ENCODE measurements at places on chromosomes 5 and 9. TPM values are rescaled to one million over a fixed set of nuclear protein-coding genes. Genes with fewer than 3 reads are reported as not detected.
A peak's percentile ranks its signal among the peaks of the same experiment; 100 is the strongest.

DNA sequence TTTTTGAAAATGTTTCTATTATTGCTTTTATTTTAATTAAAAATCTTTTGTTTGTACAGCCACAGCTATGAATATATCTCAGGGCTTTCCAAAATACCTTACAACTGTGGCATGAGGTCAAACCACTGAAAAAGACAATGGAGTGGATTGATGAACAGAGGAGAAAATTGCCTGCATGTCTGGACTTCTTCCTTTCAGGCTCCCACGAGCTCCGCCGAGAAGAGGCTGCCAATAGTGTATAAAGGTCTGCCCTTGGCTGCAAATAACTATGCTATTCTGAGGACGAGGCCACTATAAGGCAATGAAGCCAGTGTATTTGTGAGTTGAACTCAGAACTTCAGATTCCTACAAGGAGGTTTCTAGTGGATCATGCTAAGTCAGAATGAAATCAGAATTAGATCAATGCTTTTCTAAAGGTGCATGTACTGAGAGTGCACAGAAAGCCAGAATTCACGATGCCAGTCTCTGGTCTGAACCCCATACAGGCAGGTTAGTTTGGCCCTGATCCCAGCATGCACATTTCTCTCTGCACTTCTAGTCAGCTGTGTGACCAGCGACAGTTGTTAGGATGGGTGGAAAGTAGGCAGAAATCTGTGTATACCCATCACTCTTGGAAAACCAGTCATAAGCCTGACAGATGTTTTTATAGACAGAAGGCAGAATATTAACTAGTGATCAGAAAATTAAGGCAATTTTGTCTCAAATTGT, 42.7 kb upstream of the PLPP1 start:
- DNase-seq, result peak; percentile 56

DNA sequence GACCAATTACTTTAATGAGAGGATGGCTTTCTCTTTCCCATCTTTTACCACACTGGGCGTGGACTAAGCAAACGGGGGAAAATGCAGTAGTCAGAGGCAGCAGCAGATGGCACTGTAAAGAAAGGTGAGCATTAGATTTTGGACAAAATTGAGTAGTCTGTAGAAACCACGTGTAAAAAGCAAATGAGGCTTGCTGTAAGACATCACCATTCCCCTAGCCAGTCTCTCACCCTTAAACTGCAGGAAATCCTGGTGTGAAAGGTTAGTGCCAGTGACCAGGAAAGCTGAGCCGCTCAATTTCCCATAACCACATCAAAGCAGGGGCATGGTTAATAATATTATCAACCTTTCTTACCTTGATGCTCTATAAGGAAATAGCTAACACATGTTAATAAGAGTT, 31.8 kb downstream of the SPATA31C2 start:
- peak; percentile 64 for DNase-seq

Gene HSPB3
- total RNA-seq, result 257 TPM

GRCh38 chr9:81431641-81432040, 257.7 kb downstream of the TLE1 start:
- no peak for DNase-seq

- no peak for DNase-seq
Observed at GRCh38 chr5:14347522-14347921, 204.4 kb downstream of the TRIO start.

DNA sequence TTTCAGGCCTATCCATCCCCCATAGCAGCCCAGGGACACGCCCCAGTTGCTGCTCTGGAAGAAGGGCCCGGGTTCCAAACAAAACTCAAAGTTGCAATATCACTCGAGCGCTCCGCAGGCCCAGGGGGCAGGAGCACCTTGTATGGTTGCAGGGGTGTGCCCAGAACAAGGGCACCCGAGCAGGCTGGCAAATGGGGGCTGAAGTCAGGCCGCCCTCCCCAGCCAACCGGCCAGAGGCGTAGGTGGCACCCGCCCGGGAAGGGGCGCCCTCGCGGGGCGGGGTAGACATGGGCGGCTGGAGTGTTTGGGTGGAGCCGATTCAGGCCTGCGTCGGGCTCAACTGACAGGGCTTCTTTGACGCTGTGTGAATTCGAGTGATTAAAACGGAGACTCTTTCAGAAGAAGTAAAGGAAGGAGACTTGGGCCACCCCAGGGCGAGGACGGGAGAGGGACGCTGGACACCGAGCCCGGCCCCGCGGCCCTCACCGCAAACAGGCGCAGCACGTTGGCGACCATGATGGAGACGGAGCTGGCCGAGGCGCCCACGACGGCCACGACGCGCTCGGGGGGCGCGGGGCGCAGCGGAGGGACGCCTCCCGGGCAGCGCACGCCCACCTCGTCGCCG, 1.1 kb downstream of the GRM6 start:
- DNase-seq, result no peak

Data from tongue (tissue), 3 donors.